ENCODE measurements at places on chromosomes 7 and 10.
A peak's percentile ranks its signal among the peaks of the same experiment; 100 is the strongest.

DNA sequence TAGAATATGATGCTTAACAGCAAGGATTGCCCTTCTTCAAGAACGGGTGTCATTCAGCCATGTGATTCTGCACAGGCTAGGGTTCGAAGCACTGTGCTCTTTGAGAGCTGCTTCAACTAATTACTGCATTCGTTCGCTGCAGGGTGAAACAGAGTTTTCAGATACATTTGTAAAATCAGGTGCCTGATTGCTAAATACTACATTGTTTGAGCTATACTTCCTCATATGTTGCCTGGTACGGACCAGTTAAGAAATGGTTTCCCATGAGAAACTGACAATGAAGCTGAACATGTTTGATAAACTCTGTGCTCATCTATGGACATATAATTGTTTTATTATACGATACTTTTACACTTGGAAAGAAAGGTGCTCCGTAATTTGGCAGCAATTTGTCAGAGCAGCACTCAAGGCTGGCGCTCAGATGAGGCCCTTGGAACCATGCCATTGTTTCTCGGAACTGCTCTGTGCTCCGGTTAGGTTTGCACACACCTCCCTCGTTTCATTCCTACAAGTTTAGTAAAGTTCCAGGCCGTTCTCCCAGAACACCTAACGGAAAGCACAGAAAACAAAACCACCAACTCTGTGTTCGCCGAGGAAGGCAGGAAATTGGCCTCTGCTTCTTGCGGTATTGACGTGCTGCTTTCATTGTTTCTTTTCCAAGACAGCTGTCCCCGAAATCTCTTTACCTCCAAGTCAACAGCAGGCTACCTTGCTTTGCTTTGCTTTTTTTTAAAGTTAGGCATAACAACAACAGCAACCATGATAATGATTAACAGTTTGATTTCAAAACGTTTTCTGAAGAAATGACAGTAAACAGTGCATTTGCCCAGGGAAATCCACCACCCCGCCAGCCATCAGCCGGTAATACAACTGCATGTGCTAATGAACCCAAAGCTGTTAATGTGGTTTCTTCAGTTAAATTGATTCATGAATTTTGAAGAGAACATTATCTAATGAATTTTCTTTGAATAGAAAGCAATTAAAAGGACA, 206.9 kb downstream of the EBF3 start:
- DNase-seq, result no peak

DNA sequence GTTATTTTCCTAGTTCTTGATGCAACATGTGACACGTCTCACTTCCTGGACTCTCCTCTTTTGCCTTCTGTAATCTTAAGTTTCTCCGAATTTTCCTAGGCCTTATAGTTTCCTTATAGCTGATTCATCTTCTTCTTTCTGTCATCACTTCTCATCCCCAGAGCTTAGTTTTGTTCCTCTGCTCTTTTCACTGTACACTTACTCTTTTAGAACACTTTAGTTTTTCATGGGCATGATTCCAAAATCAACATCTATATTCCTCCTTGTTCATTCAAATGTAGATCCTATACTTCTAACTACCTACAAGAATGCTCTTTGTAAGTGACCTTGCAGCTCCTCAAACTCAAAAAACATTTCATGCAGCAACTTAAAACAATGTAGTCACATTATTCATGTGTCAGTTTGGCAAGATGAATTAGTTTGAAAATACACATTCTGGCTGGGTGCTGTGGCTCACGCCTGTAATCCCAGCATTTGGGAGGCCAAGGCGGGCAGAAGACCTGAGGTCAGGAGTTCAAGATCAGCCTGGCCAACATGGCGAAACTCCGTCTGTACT, 13.1 kb upstream of the SLC26A3 start:
- DNase-seq, result no peak

- peak; percentile 50 for DNase-seq
Observed at GRCh38 chr10:100745882-100746783, 751 bp downstream of the PAX2 start.

- no peak for DNase-seq
Observed at GRCh38 chr10:105121743-105122142, 480.7 kb downstream of the SORCS3 start.

DNA sequence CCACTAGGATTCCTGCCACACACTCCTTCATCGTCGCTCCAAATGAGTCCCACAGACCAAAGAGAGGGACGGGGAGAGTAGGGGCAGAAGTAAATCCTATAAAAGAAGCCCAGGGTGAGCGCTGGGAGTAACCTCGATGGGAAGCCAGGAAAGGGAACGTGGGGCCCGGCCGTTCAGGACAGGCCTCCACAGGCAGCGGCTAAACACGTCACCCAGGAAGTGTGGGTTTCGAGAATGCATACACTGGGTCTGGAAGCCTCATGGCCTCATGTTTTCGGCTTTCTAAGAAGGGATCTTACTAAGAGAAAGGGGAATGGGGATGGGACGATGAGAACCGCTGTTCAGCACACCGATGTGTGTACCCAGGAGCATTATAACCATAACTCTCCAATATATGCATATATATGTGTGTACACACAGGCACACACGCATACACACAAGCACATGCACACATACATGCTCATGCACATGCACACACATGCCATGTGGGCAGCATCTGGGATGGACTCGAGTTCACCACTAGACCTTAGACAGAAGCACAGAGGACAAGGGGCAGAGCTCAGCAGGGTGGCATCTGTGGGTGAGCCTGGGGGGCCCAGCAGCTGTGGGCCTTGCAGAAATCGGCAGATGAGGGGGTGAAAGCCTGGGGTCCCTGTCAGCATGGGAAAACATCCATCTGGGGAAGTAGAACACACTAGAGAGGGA, 14.8 kb upstream of the CNPY1 start:
- DNase-seq, result no peak

DNA sequence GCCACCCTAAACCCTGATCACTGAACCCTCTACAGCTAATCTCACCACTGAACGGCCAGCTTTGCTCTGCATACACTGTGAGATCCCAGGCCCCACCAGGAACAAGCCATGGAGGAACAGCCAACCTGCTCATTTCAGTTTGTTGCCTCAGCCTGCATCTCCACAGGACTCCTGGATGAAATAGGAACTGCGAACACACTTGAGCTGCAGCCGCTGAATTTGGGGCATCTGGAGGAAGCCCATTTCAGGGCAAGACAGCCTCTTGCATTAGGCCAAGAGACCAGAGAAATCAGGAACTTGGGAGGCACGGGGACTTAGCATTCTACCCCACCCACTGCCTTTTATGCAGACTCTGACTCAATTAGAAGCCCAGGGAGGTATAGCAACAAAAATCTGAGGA, 14.5 kb upstream of the EGR2 start:
- no peak for DNase-seq

DNA sequence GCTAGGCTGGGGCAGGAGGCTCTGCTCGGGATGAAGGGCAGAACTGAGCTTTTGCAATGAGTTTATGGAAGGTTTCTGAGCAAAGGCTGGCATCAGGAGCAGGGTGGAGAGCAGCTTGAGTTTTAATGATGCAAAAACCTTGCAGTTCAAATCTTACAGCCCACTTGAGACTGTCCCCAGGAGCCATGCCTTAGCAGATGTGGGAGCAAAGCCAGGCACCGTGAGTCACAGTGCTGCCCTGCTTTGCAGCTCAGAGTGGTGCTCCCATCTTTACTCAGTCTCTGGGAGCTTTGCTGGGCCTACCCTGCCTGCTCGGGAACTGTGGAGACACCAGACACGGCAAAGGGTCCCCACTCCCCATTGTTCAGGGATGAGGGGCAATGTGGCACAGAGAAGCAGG, 122.4 kb upstream of the NPS start:
- no peak for DNase-seq

DNA sequence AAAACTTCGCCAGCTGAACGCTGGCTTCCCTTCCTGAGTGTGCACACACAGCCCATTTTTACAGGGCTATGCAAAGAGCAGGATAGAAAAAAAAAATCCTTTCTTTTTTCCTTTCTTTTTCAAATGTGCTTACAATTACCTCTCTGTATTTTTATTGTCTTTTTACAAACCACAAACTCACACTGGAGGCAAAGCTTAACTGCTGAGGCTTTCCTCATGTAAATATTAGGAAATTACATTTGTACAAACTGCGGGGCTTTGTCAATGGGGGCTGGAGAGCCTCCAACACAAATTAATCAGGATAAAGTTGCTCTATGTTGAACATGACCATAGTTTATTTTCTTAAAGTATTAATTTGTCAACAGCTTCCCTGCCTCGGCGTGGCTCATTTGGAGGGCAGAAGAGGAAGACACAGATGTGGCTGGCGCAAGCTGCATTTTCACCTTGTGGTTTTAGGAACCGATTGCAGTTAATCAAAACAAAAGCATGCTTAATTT, 411.7 kb upstream of the MKI67 start:
- no peak for DNase-seq

DNA sequence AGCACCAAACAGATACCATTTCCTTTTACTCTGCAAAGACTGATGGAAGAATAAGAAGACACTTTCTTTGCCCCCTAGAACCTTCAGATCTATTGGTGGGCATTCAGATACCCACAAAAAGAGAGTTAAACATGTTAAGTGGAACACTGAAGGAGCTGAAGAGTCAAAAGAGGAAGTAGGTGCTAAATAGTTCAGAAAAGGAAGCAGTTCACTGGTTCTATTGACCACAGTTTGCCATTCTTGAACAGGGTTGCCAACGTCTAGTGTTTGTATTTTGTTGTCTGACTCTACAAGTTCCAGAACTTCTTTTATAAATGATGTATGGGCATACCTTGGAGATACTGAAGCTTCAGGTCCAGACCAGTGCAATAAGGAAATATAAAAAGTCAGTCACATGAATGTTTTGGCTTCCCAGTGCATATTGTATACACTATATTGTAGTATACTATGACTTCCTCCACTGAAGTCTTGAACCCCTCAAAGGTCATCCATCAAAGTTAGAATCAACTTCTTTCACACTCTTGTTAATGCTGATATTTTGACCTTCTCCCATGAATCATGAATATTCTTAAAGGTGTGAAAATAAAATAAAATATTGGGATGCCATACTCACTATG, 47.5 kb upstream of the AGR3 start:
- no peak for DNase-seq

DNA sequence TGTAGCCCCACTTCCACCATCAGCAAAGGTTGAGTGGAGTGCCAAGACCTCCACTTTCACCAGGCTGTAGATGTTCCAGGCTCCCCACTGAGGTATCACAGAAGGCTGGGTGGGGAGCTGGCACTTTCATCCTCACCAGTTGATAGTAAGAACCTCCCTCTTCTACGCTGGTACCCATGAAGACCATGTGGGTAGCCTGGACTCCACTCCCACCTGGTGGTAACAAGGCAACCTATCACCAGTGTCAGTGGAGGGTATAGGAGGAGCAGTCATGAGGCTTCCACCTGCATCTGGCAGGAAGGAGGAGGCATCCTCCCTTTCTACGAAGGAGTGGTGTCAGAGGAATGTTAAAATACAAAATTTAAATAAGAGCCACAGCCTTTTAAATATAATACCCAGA, 4.4 kb downstream of the SMIM30 start:
- peak; percentile 14 for DNase-seq

DNA sequence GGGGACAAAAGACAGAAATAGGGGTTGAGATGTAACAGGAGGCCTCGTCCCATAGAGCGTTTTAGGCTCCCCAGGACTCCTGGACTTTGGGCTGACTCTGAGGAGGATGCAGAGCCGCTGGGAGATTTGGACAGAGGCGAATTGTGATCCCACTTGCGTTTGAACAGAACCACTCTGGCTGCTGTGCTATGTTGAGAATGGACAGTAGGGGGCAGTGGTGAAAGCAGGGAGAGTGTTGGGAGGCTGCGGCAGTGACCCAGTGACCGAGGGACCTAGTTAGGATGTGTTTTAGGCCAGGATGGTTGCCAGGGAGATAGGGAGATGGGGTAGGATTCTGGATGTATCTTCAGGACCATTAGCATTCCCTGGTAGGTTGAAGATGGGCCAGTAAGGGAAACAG, 271.6 kb downstream of the CCDC3 start:
- peak; percentile 49 for DNase-seq

DNA sequence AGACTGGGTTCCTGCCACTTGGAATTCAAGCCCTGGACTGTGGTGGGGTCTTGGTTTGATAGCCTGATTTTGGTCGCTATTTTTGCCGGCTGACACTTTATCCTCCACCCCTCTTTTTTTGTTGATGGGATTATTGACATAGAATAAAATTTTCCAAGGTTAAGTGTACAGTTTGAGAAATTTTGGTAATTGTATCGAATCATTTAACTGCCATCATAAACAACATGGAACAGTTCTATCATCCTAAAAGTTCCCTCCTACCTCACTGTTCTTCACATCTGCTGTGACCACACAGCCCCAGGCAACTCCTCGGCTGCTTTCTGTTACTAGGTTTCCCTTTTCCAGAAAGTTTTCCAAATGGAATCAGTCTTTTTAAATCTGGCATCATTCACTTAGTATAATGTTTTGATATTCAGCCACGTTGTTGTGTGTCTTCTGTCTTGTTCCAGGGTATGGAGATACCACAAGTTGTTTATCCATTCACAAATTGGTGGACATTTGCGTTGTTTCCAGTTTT, 50.6 kb upstream of the STEAP1B start:
- DNase-seq, result no peak

DNA sequence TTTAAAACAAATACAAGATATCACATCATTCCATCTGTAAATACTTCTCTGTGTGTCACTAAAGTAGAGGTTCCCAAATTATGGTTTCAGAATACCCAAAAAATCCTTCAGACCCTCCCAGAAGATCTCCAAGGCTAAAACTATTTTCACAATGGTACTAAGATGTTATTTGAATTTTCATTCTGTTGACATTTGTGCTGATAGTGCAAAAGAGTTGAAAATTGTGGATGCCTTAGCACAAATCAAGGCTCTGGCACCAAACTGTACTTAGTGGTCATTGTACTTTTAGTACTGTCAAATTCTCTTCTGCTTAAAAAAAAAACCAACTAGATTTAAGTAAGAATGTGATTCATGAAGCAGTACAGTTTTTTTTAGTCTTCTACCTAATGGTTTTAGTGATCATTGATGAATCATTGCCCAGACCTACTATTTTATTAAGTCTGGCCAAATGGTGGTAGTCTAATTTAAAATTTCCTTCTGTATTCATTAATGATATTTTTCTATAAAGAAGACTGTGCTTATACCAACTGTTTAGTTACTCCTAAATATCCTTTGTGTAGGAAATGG, 50.5 kb downstream of the TPST1 start:
- DNase-seq, result no peak

GRCh38 chr10:17586821-17587234, 30.3 kb downstream of the HACD1 start:
- no peak for DNase-seq

GRCh38 chr10:89182894-89183293, 24.2 kb downstream of the CH25H start:
- no peak for DNase-seq

DNA sequence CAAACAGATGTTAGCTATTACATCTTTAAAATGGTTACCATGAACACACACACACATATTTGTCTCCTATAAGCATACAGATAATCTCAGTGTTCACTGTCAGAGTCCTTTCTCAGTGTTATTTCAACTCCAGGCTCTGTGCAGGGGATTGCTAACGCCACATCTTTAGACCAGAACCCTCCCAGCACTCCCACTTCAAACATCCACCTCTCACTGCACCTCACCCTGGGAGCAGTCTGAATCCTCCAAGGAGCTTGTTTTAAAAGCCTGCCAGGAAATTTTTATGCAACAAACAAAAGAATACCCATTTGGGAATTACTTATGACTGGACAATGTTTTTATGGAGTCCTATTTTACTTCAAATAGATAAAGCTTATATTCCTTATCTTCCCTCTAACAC, 107.4 kb downstream of the PARD3 start:
- no peak for DNase-seq
